ENCODE measurements at places on chromosomes 7 and 10. TPM values are rescaled to one million over a fixed set of nuclear protein-coding genes. Genes with fewer than 3 reads are reported as not detected.

TMEM106B gene
- 30.5 TPM for total RNA-seq

MKI67 gene
- total RNA-seq: 90.0 TPM

GRCh38 chr7:41416208-41416595, 286.7 kb downstream of the INHBA start:
- no peaks in the 10 kb centered on the region for H3K27me3 ChIP-seq
- DNase-seq: no peak
- no peaks in the 10 kb centered on the region for H3K4me1 ChIP-seq
- no peak overlapping the region for H3K4me3 ChIP-seq

DNA sequence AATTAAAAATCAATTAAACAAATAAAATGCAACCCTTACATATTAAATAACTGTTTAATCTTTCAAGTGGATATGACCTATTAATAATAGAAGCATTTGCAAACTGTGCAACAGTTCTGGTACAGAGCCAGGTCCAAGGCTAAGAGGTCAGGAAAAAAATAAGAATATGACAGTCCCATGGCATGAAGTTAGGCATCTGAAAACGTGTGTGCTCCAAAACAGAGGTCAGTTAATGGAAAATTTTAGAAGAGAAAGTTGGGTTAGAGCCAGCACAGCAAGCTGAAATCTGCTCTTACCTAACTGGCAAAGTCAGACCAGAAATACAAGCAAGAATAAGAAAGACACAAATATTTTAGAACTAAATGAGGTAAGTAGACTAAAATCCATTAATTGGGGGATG, 757.7 kb downstream of the GRM8 start:
- H3K27ac ChIP-seq: no peak overlapping the region
- H3K4me1 ChIP-seq: no peaks in the 10 kb centered on the region
- H3K4me3 ChIP-seq: no peak overlapping the region
- no peak for DNase-seq
- H3K36me3 ChIP-seq: no peaks in the 10 kb centered on the region

WDR91 gene
- 12.1 TPM for total RNA-seq

DNA sequence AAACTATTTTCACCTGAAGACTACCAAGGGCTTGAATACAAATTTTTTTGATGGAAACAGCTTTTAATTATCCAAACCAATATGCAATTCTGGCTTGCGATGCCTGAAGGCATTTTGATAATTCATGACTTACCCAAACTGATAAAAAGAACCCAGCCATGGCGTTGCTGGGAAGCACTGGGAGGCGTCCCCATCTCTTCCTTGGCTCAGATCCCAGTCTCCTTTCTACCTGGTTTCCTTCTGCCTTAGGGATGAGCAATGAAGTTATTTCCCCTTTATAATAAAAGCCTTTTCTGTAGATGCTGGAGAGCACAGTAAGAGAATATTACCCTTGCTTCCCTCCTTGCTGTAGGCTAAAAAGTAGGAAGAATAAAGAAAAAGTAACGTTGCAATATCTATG, 129.1 kb upstream of the ANK3 start:
- no peak for DNase-seq
- H3K27me3 ChIP-seq: no peaks in the 10 kb centered on the region
- H3K4me3 ChIP-seq: no peak overlapping the region
- peaks cover 21% of the 10 kb centered on the region for H3K4me1 ChIP-seq
- no peaks in the 10 kb centered on the region for H3K36me3 ChIP-seq
- no peak overlapping the region for H3K27ac ChIP-seq

DNAJC1 gene
- total RNA-seq: 11.4 TPM

MICALL2 gene
- 1.1 TPM for total RNA-seq

DNA sequence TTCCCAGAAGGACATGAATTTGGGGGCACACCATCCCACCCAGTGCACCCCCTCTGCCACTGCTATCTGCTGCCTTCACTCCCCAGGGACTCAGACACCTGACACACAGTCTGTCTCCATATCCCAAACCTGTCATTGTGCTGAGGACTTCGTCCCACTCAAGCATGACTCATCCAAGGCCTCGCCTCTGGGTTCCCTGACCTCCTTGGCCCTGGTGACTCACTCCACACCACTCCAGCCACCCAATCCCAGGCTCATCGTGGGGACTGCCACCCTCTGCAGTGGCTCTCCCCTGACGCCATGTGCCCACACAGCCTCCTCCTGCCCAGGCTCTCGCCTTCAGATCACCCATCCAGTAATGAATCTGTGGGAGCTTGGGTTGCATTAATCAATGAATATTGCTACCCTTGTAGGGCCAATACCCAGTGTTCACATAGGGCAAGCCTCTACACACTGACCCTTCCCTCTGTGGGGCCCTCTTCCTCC, 6.6 kb upstream of the INSIG1 start:
- peak; percentile 26 for DNase-seq
- H3K4me3 ChIP-seq: no peak overlapping the region
- no peaks in the 10 kb centered on the region for H3K4me1 ChIP-seq
- no peaks in the 10 kb centered on the region for H3K36me3 ChIP-seq
- H3K27me3 ChIP-seq: 0 out of 2 replicates have a peak, but pooled peaks cover 3% of the 10 kb centered on the region

DNA sequence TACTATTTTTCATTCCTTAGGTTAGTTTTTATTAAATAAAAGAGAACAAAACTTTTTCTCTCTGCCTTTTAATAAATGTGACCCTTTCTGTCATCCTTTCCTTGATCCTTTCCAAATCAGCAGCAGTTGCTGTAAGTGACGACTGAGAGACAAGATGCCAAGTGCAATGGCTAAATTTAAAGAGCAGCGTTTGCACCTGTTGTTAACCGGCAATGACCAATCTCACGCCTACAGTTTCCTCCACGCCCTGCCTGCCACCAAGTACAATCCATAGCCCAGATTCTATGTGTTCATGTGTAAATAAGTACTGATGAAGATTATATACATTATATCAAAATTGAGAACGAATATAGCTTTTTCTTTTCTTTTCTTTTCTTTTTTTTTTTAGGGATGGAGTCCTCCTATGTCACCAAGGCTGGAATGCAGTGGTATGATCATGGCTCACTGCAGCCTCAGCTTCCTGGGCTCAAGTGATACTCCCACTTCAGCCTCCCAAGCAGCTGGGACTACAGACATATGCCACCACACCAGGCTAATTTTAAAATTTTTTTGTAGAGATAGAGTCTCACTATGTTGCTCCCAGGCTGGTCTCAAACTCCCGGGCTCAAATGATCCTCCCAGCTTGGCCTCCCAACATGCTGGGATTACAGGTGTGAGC, 6.5 kb upstream of the MCU start:
- peaks cover 53% of the 10 kb centered on the region for H3K4me1 ChIP-seq
- no peaks in the 10 kb centered on the region for H3K27me3 ChIP-seq
- H3K27ac ChIP-seq: peak overlapping the region; percentile 21
- H3K4me3 ChIP-seq: no peak overlapping the region
- DNase-seq: peak; percentile 49

DNA sequence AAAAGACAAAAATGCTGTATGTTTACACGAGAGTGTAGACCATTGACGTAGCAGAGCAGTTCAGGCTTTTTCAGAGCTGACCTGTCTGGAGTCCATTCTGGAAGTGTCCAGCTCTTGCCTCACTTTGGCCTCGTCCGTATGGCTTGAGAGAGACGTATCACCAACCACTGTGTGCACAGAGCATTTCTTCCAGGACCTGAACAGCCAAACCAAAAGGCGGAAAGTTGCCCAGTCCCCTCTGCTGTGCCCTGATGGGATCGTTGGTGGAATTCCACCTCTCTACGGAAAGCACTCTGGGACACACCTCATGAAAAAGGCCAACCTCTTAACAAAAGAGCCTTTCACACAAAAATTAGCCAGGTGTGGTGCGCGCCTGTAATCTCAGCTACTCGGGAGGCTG, 184.7 kb upstream of the SH2B2 start:
- DNase-seq: no peak
- no peaks in the 10 kb centered on the region for H3K4me1 ChIP-seq
- H3K4me3 ChIP-seq: no peak overlapping the region
- H3K27me3 ChIP-seq: no peaks in the 10 kb centered on the region
- peaks cover 22% of the 10 kb centered on the region for H3K36me3 ChIP-seq

- H3K36me3 ChIP-seq: no peaks in the 10 kb centered on the region
- H3K27ac ChIP-seq: no peak overlapping the region
- no peak overlapping the region for H3K4me3 ChIP-seq
- no peak for DNase-seq
- H3K4me1 ChIP-seq: no peaks in the 10 kb centered on the region
- no peaks in the 10 kb centered on the region for H3K27me3 ChIP-seq
Observed at GRCh38 chr10:127737563-127738511, 852 bp downstream of the FOXI2 start.
